ENCODE measurements at places on chromosomes 6 and 20.

DNA sequence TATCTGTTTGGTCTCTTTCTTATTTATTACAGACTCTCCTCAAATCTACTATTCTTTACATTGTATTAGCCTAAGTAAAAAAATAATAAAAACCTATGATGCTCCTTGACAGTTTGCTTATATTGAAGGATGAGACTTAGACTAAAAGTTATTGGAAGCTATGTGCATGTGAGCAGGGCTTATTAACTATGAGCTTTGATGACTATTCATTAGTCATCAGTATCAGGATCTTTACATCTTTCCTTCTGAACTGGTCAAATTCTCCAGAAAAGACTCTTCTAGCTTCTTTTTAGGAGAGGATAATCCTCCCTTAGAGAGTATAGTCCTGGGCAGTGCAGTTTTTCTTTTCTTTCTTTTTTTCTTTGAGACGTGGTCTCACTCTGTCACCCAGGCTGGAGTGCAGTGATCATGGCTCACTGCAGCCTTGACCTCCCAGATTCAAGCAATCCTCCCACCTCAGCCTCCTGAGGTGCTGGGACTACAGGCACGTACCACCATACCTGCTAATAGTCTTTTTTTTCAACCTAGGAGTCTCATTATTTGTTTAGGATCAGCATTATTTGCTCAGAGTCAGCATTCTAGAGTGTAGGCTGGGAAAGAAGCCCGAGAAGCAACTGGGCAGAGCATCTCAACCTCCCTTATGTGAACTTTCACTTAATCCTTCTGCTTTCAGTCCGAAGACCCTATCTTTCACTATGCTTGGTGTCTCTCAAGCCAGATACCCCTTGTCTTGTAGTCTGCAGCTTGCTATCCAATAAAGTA lies 37.1 kb upstream of the YWHAB start:
- no peaks in the 10 kb centered on the region for H3K36me3 ChIP-seq
- no peak overlapping the region for H3K27ac ChIP-seq
- H3K27me3 ChIP-seq: no peaks in the 10 kb centered on the region
- no peaks in the 10 kb centered on the region for H3K4me1 ChIP-seq
- no peak overlapping the region for H3K4me3 ChIP-seq

GRCh38 chr6:34516391-34517324 lies 39.5 kb downstream of the SPDEF start:
- H3K27me3 ChIP-seq: no peaks in the 10 kb centered on the region
- H3K36me3 ChIP-seq: no peaks in the 10 kb centered on the region
- no peak for DNase-seq
- no peak overlapping the region for H3K27ac ChIP-seq
- H3K4me1 ChIP-seq: no peaks in the 10 kb centered on the region
- no peak overlapping the region for H3K4me3 ChIP-seq

- peak overlapping the region; percentile 22 for H3K4me3 ChIP-seq
- H3K27ac ChIP-seq: no peak overlapping the region
- peak; percentile 55 for DNase-seq
- H3K27me3 ChIP-seq: peaks cover 4% of the 10 kb centered on the region
Measured at GRCh38 chr6:160766989-160767646, 65.1 kb downstream of the PLG start.

- H3K27ac ChIP-seq: no peak overlapping the region
- H3K4me3 ChIP-seq: no peak overlapping the region
- H3K36me3 ChIP-seq: no peaks in the 10 kb centered on the region
- H3K4me1 ChIP-seq: no peaks in the 10 kb centered on the region
- H3K27me3 ChIP-seq: no peaks in the 10 kb centered on the region
- DNase-seq: no peak
Measured at GRCh38 chr6:157091856-157092460, 231.4 kb downstream of the TMEM242 start.

DNA sequence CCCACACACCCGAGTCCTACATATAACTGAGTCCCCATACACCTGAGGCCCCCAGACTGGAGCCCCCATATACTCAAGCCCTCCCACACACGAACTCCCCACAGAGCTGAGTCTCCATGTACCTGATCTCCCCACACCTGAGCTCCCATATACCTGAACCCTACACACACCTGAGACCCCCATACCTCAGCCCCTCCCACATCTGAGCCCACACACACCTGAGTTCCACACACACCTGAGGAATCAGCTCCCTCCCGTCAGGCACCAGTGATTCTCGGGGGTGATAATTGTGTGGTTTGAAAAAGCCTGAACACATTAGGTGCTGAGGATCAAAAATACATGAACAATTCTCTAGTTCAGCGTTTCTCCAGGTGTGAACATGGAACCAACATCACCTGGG lies 15.4 kb downstream of the PFDN4 start:
- no peaks in the 10 kb centered on the region for H3K27me3 ChIP-seq
- DNase-seq: no peak
- no peaks in the 10 kb centered on the region for H3K4me1 ChIP-seq
- no peak overlapping the region for H3K4me3 ChIP-seq
- no peak overlapping the region for H3K27ac ChIP-seq
- no peaks in the 10 kb centered on the region for H3K36me3 ChIP-seq

GRCh38 chr20:48689388-48689787 lies 138.4 kb downstream of the PREX1 start:
- no peaks in the 10 kb centered on the region for H3K36me3 ChIP-seq
- no peak overlapping the region for H3K4me3 ChIP-seq
- no peak overlapping the region for H3K27ac ChIP-seq
- no peaks in the 10 kb centered on the region for H3K27me3 ChIP-seq
- peaks cover 21% of the 10 kb centered on the region for H3K4me1 ChIP-seq
- DNase-seq: no peak

Data from colonic mucosa (tissue), 4 donors.